ENCODE measurements at places on chromosomes 3 and 15.

GRCh38 chr3:168618827-168619470 is 523.2 kb upstream of the GOLIM4 start:
- no peak for DNase-seq

- no peak for DNase-seq
Measured at GRCh38 chr3:37800022-37800551, 61.6 kb upstream of the CTDSPL start.

DNA sequence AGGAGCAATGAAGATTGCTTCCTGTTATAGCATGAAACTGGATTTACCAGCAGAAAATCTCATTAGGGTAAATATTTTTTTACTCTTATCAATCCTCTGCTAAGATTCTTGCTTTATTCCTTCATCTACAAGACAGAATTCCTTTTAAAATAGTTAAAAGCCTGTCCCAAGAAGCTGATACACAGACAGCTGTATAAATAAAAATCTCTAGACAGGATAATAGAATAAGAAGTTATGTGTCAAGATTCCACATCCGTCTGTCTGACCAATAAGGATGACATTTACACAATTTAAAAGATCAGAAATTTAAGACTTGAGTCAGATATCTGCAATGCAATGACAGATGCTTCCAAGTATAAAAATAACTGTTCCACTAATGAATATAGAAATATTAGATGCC is 57.6 kb downstream of the SSR3 start:
- no peak for DNase-seq

DNA sequence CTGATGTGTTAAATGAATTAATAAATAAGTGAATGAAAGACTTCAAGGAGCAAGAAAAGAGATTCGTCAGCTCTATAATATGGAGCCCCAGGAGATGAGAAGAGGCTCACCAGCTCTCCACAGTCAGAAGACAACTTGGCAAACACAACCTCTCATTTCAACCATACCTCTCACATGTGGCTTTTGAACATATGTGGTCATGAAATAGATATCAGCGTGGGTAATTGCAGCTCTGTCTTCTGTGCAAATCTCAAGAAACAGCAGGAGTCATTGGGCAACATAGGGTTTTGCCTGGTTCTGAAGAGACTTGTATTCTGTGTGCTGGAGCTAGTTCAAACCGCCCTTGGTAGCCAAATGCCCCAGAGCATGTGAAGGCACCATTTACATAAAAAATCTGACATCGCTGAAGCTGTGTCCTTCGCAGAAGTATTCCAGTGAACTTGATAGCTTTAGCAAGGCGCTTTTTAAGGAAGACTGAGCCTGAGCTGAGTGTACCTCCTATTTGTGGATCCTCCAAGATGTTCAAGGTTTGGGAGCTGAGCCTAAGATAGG is 8.4 kb downstream of the CX3CR1 start:
- no peak for DNase-seq

DNA sequence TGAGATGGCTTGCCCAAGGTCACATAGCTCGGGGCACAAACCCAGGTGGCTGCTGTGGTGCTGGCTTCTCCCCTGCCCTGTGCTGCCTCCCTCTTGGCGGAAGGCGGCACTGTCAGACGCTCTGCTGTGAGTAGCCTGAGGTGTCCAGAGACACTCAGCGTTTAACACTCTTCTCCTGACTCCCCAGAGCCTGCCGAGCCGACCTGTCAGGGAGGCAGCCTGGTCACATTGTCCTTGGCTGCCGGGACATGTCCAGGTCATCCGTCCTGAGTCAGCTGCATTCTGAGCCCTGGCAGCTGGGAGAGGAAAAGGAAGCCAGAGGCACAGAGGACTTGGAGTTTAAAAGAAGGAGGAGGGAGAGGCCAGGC is 4.7 kb downstream of the LMAN1L start:
- peak; percentile 28 for DNase-seq

DNA sequence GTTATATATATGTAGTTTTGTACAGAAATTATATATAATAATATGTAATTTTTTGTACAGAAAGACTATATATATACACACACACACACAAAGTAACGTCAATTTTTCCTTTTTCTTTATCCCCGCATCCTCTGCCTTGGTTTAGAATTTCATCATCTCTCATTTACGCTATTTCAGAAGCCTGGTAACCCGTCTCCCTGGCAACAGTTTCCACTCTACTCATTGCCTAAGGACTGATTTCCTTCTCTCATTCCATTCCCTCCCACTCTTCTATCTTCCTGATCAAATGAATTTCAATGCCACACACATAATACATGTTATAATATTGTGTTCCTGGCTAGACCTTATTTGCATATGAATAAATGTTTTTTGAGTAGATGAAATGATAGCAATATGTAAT is 47.8 kb upstream of the NDN start:
- DNase-seq: no peak

DNA sequence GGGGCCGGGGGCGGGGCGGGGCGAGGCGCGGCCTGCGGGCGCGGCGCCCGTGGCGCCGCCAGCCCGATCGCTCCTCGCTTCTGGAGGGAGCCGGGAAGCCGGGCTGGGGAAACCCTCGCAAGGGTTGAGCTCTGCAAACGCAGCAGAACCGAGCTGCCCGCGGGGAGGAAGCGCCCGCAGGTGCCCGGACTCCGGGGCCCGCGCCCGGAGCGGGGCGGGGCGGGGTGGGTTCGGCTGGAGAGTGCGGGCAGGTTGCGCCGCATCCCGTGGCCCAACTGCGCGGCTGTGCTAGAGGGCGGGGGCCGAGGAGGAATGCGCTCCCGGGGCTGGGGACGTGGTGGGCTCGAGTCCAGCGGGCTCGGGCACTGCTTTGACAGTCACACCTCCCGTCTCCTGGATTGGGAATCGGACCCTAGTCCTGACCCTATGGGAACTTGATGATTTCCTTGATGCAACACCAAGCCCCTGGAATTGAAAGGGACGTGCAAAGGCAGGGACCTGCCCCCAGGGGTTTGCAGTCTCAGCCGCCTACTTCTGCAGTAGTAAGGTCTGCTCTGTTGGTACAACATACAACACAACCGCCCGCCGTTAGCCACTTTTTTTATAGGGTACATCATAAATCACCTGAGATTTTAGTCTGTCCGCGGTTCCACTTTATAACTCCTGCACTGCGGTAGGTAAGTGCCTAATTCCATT is 34.3 kb downstream of the ZBTB38 start:
- DNase-seq: peak; percentile 79

- no peak for DNase-seq
Measured at GRCh38 chr3:43023066-43023465, 44.0 kb downstream of the GASK1A start.

DNA sequence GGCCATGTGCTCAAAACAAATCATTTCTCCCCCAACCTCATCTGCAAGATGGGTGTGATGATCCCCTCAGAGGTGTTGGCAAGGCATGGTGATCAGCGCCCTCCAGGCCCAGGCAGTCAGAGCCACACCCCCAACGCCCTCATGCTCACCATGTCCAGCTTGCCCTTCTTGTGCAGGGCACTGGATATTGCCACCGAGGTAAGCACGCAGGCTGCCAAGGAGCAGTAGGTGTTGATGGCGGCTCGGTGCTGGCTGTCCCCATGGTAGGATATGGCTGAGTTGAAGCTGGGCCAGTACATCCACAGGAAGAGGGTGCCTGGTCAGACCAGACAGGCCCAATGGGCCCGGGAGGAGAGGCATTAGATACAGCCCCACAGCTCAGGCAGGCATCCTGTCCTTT is 17.2 kb downstream of the RHCG start:
- no peak for DNase-seq

GRCh38 chr3:28019740-28020139 is 221.7 kb upstream of the CMC1 start:
- no peak for DNase-seq

GRCh38 chr3:138862924-138863775 is 28.4 kb upstream of the PIK3CB start:
- no peak for DNase-seq

DNA sequence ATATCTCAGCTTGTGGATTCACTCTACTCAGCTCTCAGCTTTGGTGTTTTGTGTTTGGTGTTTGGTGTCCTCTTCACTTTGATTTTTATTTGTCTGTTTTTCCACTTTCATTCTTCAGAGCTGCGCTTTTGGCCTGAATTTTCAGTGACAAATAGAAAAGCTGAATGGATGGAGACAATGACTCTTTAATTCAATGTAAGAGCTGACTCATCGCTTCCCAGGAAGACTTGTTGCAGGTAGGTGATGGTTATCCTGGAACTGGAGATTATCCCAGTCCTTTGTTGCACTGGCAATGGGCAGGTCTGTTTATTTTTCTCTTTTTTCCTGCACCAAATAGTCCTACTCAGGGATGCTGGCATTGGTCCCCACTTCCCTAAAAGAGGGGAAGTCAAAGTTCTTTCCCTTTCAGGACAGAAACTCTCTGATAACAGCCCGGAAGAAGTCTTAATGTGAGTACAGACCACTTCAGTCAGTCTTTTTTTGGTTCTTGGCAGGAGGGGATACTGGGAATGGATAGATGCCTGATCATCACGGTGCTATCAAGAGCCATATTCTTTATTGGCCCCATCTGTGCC is 12.4 kb upstream of the AEN start:
- no peak for DNase-seq

GRCh38 chr15:47937834-47938233 is 183.0 kb upstream of the SLC24A5 start:
- no peak for DNase-seq

DNA sequence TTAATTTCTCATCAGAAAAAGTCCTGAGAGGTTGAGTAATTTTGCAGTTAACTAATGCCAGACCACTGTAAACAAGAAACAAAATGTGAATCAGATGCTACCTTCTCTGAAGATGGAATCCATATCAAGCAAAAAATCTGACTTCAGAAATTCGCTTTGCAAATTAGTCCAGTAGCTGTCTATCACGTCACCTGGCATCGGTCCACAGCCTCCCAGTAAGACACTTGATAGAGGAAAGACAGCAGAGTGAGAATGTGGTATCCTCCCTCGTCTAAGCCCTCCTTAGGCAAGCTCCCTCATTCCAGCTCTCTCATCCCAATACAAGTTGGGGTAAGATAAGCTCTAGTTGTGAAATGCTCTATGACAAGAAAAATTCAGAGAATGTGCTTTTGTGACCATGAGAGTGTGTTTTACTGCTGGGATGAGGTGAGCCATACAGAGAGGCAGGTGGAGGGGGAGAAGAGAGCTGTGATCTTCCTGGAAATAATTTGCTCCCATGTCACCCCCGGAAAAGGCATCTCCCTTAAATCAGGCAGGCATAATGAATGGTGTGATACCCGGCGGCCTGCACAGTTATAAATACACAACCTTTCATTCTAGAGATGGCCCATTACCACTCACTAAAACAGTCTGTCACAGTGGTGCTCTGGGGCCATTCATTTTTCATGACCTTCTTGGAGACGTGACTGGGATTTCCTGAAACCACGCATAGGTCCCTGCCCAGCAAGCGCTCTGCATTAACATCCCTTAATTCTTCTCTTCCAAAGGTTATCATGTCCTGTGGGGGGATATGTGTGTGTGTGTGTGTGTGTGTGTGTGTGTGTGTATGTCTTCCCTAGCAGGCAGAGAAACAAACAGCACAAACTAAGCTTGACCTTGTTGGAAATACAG is 602.0 kb upstream of the KCNMB2 start:
- no peak for DNase-seq

- no peak for DNase-seq
Measured at GRCh38 chr3:152277198-152277597, 8.5 kb downstream of the MBNL1 start.

DNA sequence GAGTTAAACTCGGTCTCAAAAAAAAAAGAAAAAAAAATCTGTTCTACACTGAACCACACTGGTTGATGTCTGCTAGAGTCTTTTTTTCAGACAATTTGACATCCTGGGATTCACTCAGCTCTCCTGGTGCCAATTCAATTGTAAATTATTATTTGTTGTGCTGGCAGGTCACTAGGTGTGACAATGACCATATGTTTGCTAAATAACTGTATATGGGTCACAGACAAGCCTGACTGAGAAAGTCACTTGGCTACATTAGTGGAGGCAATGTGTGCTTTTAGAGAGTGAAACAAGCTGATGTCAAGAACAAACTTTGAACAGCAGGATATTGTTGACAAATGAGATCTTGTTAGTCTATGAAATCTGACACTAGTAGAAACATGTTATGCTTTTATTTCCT is 1379.1 kb downstream of the ZPLD1 start:
- DNase-seq: no peak

DNA sequence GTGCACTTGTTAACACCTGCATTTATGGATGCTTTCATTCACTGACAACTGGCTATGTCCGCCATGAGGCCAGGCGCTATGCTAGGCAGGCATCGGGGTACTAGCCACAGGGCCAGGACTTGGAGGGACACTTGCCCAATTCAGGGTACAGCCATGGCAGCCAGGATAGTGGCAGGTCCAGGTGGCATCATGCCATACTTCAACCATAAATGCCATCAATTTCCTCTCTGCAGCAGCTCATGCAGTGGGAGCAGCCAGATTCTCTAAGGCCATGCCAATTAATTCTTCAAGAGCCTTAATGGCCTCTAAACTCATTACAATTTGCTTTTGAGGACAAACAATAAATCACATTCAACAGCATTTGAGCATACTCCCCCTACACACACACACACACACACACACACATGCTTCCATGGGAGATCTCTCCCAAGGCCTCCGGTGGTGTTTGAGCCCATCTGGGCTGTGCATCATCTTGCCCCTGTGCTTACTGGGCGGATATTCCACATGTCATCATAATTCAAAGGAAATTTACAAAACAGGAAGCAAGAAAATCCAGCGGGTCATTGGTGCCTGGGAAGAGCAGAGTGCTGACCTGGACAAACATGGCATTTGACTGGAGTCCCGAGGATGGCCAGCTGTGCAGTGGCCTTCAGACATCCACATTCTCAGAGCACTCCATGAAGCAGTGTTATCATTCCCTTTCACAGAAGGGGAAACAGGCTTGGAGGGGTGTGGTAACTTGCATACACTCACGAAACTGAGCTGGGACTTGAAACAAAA is 109.1 kb downstream of the IQSEC1 start:
- peak; percentile 31 for DNase-seq

DNA sequence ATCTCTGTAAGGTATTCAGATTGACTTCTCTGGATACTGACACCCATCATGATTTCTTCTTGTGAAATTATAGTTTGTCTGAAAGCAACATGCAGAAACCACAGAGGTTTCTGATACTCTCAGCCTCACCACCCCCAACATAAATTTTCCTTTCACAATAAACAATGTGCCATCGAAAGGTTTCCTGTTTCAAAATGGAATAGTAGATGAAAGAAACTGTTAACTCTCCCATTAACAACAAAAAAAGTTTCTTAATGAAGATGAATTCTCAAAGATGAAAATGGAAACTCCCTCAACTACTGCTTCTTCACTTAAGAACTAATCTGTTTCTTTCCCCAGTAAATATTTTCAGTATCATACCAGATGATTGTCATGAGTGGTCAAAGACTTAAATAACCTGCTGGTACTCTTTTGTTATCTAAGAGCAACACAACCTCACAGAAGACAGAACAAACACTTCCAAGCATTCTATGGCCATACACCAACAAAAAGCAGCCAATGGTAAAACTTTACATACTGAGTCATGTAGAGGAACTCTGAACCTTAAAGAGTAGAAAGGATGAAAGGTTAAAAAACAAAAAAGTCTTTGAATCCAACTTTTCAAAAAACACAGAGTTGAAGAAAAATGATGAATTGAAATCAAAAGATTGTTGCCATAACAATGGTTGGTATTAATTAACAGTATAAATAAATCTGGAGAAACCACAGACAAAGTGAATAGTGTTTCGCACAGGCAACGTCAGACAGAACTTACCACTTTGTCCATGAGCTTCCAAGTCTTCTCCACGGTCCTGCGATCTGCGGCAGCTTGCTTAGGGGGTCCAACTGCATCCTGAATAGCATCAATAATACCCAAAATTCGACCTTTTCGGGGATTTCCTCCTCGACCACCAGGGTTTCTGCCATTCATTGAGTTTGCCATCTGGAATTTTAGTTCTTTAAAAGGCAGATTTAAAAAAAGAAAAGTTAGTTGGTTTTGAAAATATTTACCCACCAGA is 1.9 kb downstream of the CBLB start:
- no peak for DNase-seq
